Hematopoietic multipotent progenitor cell treated with erythropoietin and hydrocortisone succinate and interleukin-3 and kit ligand, for 6 days (in vitro differentiated cells): ENCODE measurements at places on chromosomes 3 and 15.

GRCh38 chr15:88019656-88020055 lies 236.9 kb downstream of the NTRK3 start:
- DNase-seq: no peak

- no peak for DNase-seq
These were observed 149.4 kb upstream of the SETMAR start for GRCh38 chr3:4153771-4154170.

DNA sequence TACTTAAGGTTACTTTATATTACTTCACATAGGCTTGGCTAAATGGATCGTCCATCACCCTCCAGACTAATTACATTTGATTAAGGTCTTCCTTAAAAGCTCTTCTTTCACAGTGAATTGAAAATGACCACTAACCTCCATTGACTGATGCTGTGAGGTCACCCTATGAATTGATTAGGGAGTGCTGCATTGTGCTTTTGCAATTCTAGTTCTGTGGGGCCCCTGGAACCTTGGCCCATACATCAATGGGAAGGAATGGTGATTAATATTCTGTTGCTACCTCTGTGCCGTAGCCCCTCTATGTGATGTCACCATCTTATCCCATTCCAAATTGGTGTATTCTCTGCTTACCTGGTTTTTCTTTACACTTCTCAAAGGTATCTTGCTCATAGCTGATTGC lies 682.2 kb downstream of the SQOR start:
- DNase-seq: no peak

DNA sequence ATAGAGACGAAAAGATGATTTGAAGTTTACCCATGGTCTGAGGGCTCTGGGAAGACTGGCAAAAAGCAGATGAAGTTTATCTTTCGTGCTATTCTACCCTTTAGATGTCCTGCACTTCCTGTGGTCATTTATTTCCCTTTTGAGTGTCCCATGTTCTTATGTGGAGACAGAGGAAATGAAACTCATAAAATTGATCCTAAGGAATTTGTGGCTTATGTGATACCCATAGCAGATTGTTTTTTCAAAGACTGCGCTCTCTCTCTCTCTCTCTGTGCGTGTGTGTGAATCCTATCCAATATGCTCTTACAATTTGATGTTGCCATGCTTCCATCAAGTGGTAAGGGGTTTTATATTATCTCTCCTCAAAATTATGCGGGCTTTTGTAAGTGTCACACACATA lies 607.5 kb upstream of the DPPA4 start:
- no peak for DNase-seq

GRCh38 chr15:89401631-89402517 lies 67.2 kb upstream of the POLG start:
- no peak for DNase-seq

DNA sequence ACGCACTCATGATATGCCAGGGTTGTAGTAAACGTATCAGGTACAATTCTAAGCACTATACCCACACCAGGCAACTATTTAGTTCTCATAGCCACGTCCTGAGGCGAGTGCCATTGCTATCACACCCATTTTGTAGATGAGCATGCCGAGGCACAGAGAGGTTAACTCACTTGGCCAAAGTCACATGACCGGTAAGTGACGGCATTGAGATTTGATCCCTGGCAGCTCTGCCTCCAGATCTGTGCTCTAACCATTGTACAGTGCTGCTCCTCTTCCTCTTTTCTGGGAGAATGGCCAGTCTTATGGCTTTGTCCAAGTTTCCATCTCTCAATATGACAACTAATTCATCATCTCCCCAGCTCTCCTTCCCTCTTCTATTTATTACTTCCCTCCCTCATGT lies 18.9 kb upstream of the ATP2B2 start:
- DNase-seq: no peak

DNA sequence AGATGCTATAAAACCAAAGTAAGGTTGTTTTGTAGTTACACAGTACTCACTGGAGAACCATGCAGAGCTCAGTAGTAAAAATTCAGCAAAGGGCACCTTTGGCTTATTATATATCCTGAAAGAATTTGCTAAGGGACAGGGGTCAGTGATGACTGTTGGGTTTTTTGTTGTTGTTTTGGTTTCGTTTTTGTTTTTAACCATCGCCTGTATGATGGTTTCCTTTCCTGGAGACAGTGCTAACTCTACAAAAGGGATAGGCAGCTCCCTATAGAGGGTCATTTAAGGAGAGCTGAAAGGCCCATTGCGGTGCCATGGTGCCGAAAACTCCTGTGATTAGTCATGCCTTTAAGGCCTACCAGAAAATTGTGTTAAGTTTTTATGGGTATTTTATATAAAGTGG lies 118.2 kb upstream of the GOLIM4 start:
- DNase-seq: peak; percentile 13

DNA sequence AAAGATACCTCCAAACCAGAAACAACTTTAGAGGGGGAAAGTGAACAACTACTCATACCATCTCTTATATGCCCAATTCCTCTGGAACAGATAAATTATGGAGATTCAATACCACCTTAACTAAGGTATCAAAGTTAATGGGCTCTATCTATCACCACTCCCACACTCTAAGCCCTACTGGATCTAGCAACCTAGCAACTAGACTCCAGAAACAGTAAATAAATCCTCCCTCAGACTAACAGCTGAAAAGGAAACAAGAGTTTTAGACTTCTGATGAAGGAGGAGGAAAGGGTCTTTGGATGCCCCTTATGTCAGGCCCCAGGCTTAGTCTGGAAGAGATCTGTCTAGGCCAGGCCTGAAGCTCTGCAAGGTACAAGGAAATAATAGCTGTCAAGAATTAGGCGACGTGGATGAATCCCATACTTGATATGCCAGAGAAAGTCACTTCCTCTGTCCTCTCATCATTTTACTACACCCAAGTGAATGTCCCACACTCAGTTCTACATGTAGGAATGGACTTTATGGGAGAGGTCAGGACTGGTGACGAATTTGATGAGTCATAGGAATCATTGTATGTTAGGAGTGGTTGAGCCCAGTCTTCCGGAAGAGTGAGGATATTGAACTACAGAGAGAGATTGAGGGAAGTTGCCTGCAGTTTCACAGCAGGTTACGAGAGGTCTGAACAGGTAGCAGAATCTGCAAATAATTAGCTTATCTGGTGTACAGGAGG lies 113.8 kb downstream of the AKAP13 start:
- no peak for DNase-seq
